ENCODE measurements at places on chromosomes 3 and 15.

GRCh38 chr15:89307046-89307587 is 27.5 kb downstream of the POLG start:
- no peak for DNase-seq

DNA sequence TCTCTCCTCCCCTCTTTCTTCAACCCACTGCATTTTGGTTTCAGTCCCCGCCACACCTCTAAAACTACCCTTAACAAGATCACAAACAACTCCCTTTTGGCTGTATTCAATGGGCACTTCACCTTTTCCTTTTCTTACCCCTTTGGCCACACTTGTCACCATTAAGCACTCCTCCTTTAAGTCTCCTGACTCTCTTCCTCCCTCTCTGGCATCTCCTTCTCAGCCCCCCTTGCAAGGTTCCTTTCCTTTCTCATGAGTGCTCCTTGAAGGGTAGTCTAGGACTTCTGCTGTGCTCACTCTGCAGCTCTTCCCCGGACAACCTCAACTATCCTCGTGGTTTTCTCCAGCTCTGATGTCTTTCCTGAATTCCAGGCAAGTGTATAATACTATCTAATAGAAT is 103.7 kb downstream of the RPL22L1 start:
- DNase-seq, result no peak

DNA sequence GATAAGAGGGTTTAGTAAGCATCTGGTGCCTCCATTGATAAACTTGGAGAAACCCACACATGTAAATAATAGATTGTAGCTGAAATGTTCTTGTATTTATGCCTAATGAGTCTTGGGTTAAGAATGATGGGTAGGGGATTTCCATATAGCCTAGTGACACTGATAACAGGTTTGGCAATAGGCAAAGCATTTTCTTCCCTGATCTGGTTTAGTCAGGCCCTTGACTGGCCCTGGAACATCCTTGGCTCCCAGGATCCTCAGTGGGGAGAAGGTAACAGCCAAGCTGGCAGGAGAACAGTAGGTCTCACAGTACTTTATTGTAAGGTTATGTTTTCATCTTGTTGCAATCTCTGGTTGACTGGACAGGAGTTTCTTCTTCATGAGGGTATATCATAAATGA is 228.4 kb downstream of the DIPK2A start:
- DNase-seq, result no peak

DNA sequence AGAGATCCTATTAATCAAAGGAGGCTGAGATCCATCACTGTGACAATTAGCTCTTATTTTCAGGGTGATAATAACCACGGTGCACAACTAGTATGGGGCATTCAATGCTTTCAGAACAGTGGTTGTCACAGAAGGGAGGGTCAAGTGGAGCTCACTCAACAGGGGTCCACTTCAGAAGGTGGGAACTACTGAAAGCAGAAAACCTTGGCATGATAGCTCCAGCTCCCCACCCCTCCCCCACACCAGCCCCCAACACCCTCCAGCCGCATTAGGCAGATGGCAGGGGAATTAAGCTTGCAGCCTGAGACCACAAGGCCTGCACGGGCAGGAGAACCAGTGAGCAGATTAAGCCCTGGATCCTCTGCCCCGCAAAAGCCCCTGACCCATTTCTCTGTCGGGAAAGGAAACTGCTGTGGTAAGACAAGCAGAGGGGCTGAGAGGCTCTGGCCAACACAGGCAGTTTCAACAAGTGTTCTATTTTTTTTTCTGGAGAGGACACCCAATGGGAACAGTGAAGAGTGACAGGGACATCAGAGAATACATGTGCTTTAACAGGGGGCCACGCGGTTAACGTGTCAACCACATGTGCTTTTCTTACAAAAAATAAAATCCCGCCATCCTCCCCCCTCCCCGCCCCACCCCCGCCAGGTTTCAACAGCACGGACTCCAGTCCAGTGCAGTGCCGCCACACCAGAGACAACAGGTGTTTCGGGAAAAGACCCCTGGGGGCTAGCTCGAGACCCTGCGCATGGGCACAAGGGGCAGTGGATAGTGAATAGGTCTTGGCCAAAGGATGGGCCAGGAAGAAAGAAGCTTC is 997 bp downstream of the FYCO1 start:
- peak; percentile 36 for DNase-seq

DNA sequence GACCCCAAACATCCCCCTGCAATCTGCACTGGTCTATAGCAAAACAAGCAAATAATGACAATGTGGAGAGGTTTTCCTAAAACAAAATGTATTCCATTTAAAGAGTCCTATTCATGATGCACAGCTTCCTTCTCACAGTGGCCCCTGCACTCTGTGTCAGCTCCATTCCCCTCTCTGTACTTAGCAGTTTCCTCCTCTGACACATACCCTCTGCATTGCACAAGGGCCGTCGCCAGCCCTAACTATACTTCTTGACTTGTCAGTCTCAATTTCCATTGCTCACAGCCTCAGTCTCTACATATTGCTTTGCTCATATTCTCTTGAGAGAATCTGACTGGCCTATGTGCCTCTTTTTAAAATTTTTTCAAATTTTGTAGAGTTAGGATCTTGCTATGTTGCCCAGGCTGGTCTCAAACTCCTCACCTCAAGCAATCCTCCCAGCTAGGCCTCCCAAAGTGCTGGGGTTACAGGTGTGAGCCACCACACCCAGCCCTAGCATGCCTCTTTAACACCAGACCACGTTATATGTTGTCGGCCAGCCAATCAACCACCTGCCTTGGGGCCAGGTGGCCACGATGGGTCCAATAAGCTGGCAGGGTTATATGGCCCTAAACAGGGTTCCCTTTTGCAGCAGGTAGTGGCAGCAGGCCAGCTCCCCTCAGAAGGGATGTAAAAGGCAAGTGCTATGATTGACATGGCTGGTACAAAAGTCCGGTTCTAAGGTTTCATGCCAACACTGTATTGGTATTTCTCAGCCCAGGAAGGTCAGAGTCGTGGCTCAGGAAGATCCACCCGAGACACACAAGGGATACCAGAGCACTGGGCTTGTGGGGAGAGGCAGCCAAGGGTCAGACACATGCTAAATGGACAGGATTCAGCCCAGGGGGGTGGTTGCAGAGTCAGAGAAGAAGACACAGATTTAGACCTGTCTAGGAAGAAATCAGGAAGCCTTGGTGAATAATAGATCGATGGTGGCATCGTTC is 59.0 kb upstream of the SMAD3 start:
- no peak for DNase-seq

- no peak for DNase-seq
Observed at GRCh38 chr15:47516558-47516957, 200.7 kb upstream of the SEMA6D start.

All from thyroid gland (tissue), 4 donors.